ENCODE measurements at places on chromosomes 2 and 18. TPM values are rescaled to one million over a fixed set of nuclear protein-coding genes. Genes with fewer than 3 reads are reported as not detected.

GRCh38 chr18:830315-830901, 18.4 kb upstream of the YES1 start:
- no peaks in the 10 kb centered on the region for H3K27me3 ChIP-seq
- no peaks in the 10 kb centered on the region for H3K36me3 ChIP-seq
- peaks cover 14% of the 10 kb centered on the region for H3K4me1 ChIP-seq

DNA sequence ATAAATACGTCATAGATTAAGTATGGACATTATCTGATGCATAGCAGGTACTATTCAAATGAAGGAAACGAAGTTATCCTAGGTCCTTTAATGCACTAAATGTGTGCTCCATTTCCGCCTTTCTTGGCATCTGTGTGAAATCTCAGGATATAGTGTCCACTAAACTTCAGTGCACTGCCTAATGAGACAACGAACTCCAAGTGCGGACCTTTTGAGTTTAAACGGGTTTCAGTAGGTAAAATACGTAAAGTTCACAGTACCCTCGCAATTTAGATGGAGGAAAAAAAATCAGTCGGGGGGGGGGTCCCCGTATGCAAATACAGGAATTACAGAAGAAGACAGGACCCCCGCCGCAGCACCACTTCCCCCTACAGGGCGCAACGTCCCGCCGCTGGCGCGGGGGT, 729 bp upstream of the REL start:
- H3K27me3 ChIP-seq, result no peaks in the 10 kb centered on the region
- peak overlapping the region; percentile 100 for H3K27ac ChIP-seq
- H3K4me3 ChIP-seq, result peak overlapping the region; percentile 99
- no peaks in the 10 kb centered on the region for H3K36me3 ChIP-seq
- peaks cover 6% of the 10 kb centered on the region for H3K4me1 ChIP-seq
- DNase-seq, result no peak

DNA sequence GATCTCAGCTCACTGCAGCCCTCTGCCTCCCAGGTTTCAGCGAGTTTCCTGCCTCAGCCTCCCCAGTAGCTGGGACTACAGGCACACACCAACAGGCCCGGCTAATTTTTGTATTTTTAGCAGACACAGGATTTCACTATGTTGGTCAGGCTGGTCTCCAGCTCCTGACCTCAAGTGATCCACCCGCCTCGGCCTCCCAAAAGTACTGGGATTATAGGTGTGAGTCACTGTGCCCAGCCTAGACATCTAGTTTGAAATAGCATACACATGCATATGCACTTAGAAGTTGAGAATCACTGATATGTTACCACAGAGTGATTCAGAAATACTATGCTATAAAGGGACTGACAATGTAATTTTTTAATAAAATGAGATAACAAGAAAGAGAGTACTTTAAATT, 69.8 kb upstream of the CDKL4 start:
- H3K36me3 ChIP-seq, result peaks cover 4% of the 10 kb centered on the region
- H3K4me1 ChIP-seq, result no peaks in the 10 kb centered on the region
- H3K4me3 ChIP-seq, result no peak overlapping the region
- no peak for DNase-seq
- no peaks in the 10 kb centered on the region for H3K27me3 ChIP-seq

- H3K27me3 ChIP-seq, result no peaks in the 10 kb centered on the region
- no peak overlapping the region for H3K4me3 ChIP-seq
- no peaks in the 10 kb centered on the region for H3K36me3 ChIP-seq
- H3K27ac ChIP-seq, result no peak overlapping the region
These were observed 44.5 kb upstream of the ASPRV1 start for GRCh38 chr2:70005752-70006446.

DNA sequence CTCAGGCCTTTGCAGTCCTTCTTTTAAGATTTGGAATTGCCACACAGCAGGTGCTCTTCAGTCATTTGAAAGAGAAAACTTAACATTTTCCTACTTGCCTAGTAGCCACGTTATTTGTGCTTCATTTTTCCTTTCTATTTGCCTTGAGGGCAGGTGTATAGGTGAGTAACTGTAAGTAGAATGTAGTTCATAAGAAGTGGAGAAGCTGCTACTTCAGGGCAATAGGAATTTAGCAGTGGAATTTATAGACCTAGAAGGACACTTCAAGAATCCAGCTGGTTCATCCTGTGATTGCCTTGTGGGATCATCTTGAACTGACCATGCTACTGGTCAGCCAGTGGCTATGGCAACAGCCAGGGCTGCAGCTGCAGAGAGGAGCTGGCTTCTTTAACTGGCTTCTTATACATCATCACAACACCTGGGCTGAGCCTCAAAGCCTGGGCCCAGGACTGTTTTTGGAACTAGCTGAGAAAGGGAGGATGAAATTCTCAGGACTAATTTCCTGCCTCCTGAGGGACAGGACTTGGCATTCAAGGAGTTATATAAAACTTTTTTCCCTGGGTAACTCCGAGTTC, 5.1 kb upstream of the LANCL1 start:
- DNase-seq, result no peak
- no peaks in the 10 kb centered on the region for H3K36me3 ChIP-seq
- H3K4me3 ChIP-seq, result no peak overlapping the region
- no peak overlapping the region for H3K27ac ChIP-seq
- peaks cover 11% of the 10 kb centered on the region for H3K4me1 ChIP-seq

DSG4 gene
- not detected for total RNA-seq

DNA sequence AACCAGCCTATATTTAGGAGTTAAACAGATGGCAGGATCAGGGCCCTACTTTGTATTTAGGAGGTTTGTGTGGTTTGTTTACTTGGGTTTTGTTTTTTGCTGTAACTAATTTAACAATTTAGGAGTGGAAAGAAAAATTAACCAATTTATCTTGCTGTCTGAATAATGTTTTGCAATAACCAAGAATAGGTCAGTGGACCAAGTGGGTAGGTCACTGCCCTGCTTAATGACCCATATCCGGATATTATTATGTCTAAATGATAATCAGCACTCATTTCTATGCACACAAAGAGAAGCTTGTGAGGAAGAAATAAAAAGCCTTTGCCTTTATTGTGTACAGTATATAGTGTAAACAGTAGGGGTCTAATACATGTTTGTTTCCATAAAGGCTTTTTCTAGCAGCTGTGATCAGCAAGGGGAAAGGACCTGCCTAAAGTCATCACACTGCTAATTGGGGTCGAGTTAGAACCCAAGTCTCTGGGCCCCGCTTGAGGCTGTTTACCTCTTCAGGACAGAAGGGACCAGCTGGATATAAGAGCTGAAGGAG, 76.6 kb downstream of the TGOLN2 start:
- no peak overlapping the region for H3K4me3 ChIP-seq
- no peaks in the 10 kb centered on the region for H3K36me3 ChIP-seq
- H3K27me3 ChIP-seq, result no peaks in the 10 kb centered on the region
- H3K27ac ChIP-seq, result no peak overlapping the region
- no peaks in the 10 kb centered on the region for H3K4me1 ChIP-seq

GRCh38 chr2:220533485-220533884, 906.1 kb downstream of the SLC4A3 start:
- H3K27ac ChIP-seq, result no peak overlapping the region
- no peak for DNase-seq
- H3K36me3 ChIP-seq, result no peaks in the 10 kb centered on the region
- no peaks in the 10 kb centered on the region for H3K27me3 ChIP-seq
- H3K4me3 ChIP-seq, result no peak overlapping the region
- no peaks in the 10 kb centered on the region for H3K4me1 ChIP-seq

GRCh38 chr18:59359576-59359952, 499 bp upstream of the LMAN1 start:
- peaks cover 4% of the 10 kb centered on the region for H3K36me3 ChIP-seq
- H3K27me3 ChIP-seq, result peaks cover 10% of the 10 kb centered on the region
- H3K4me3 ChIP-seq, result peak overlapping the region; percentile 82
- DNase-seq, result no peak
- peaks cover 11% of the 10 kb centered on the region for H3K4me1 ChIP-seq

DNA sequence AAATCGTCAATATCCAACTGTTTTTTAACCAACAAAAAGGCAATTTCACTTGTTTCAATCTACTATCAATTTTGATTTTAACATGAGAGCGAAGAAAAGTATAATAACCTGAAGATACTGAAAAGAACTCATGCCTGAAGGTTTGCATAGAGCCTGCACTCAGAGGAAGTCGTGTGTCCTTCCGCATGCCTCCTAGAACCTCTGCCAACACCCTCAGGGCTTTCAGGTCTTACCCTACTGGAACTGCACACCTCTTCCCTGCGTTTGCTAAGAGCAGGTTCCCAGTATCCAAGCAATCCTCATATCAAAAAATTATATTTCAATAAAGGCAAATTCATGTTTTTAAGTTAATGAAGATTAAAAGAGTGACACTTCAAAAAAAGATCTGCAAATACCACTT, 74.7 kb downstream of the PIAS2 start:
- H3K4me3 ChIP-seq, result no peak overlapping the region
- no peaks in the 10 kb centered on the region for H3K4me1 ChIP-seq

DNA sequence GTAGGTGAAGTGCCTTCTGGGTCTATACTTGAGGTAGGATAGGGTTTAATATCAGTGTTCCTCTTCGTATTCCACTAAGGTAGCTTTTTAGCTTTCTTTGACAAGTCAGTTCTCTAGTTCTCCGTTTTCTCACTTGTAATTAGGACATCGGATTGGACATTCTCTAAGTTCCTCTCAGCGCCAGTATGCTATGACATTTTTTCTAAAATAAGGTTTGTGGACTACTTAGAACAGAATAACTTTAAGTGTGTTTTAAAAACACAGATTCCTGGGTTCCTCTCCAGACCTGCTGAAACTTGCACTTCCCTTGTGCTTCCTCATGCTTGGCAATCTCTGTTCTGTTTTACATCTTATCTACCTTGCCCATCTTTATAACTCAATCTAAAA, 69.3 kb upstream of the YWHAQ start:
- no peaks in the 10 kb centered on the region for H3K36me3 ChIP-seq
- H3K27ac ChIP-seq, result no peak overlapping the region
- H3K4me3 ChIP-seq, result no peak overlapping the region
- DNase-seq, result no peak

IL1F10 gene
- total RNA-seq, result not detected

KCTD18 gene
- 21.3 TPM for total RNA-seq

- peaks cover 71% of the 10 kb centered on the region for H3K4me1 ChIP-seq
- peaks cover 6% of the 10 kb centered on the region for H3K36me3 ChIP-seq
- H3K27me3 ChIP-seq, result no peaks in the 10 kb centered on the region
- H3K27ac ChIP-seq, result peak overlapping the region; percentile 59
These were observed 7.4 kb downstream of the GYPC start for GRCh38 chr2:126663184-126663963.

GRCh38 chr2:219912491-219912921, 285.1 kb downstream of the SLC4A3 start:
- no peaks in the 10 kb centered on the region for H3K36me3 ChIP-seq
- no peak overlapping the region for H3K27ac ChIP-seq
- DNase-seq, result no peak
- H3K4me3 ChIP-seq, result no peak overlapping the region
- H3K27me3 ChIP-seq, result no peaks in the 10 kb centered on the region
- H3K4me1 ChIP-seq, result no peaks in the 10 kb centered on the region

DSC2 gene
- total RNA-seq, result not detected

GRCh38 chr18:59423259-59423658, 64.2 kb upstream of the LMAN1 start:
- no peaks in the 10 kb centered on the region for H3K4me1 ChIP-seq
- no peak overlapping the region for H3K4me3 ChIP-seq
- H3K27ac ChIP-seq, result no peak overlapping the region
- no peak for DNase-seq

GRCh38 chr2:73970141-73970803, 14.4 kb upstream of the TET3 start:
- no peaks in the 10 kb centered on the region for H3K27me3 ChIP-seq
- no peaks in the 10 kb centered on the region for H3K36me3 ChIP-seq
- peaks cover 37% of the 10 kb centered on the region for H3K4me1 ChIP-seq
- peak; percentile 33 for DNase-seq

C18orf54 gene
- total RNA-seq, result 3.2 TPM

DNA sequence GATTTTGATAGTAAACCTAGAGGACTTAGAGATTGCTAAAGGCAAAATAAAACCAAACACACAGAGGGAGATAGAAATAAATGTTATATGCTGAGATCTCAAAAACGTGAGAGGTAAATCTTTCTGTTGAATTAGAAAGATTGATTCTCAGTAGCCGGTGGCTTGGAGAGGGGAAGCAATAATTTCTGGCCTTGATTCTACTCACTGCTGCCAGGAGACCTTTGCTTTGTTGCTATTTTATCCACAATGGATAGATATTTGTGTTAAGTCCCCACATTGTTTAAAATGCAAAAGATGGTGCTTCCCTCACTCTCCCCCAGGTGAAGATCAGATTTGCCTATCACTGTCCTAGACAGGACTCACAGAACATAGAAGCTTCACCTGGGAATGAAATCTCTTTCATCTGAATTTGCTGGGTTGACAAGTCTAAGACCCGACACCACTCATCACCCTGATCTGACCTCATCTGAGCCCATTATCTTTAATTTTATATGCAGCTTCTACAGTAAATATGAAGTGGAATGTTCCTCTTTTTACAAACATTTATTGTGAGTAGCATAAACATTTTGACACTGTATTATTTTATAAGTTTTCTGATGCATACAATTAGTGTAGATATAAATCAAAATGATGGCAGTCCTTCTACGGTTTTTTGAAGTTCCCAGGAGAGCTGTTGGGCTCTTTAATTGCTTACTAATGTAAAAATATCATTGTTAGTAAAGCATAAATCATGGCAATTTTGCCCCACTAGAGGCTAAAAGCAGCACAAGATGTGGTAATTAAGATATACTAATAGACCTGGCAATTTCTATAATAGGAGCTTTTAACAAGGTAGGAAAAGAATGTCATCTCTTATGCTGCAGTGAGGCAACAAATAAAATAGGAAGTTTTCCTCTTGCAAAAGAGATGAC, 149.7 kb downstream of the DCC start:
- H3K27me3 ChIP-seq, result no peaks in the 10 kb centered on the region
- H3K4me1 ChIP-seq, result no peaks in the 10 kb centered on the region
- H3K36me3 ChIP-seq, result no peaks in the 10 kb centered on the region
- no peak for DNase-seq
- no peak overlapping the region for H3K27ac ChIP-seq
- no peak overlapping the region for H3K4me3 ChIP-seq

- H3K4me1 ChIP-seq, result no peaks in the 10 kb centered on the region
- no peak overlapping the region for H3K4me3 ChIP-seq
- DNase-seq, result no peak
- H3K27ac ChIP-seq, result no peak overlapping the region
These were observed 65.7 kb upstream of the NCKAP5 start for GRCh38 chr2:133633881-133634409.

PAX8 gene
- total RNA-seq, result 1.2 TPM

DNA sequence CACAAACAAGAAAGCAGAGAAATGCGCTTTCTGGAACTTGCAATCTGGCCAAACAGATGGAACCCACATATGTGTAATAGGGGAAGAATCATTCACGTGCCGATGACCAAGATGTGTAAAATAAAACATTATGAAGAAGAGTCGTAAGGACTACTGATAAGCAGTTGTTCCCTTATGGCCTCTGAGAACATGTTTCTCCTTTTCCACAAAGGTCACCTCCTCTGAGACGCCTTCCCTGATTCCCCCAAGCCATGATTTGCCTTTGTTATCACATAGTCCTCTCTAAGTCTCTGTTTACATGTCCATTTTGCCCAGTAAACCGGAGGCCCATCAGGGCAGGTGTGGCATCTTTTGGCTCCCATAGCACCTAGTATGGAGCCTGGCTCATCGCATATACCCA, 8.0 kb downstream of the OTOF start:
- H3K4me3 ChIP-seq, result no peak overlapping the region
- no peaks in the 10 kb centered on the region for H3K27me3 ChIP-seq
- DNase-seq, result no peak
- no peaks in the 10 kb centered on the region for H3K36me3 ChIP-seq
- no peak overlapping the region for H3K27ac ChIP-seq
